SHP77 treated with DMSO at 0.1 percent for 48 hours (cell line): ENCODE measurements at places on chromosomes 1 and 21.

GRCh38 chr1:81800695-81801650 lies at the start of gene ADGRL2:
ADGRL2 (plus strand) TSS chr1:81800934; CDS start chr1:81836985, 36,051 bp downstream.
- DNase-seq, result peak; percentile 89

DNA sequence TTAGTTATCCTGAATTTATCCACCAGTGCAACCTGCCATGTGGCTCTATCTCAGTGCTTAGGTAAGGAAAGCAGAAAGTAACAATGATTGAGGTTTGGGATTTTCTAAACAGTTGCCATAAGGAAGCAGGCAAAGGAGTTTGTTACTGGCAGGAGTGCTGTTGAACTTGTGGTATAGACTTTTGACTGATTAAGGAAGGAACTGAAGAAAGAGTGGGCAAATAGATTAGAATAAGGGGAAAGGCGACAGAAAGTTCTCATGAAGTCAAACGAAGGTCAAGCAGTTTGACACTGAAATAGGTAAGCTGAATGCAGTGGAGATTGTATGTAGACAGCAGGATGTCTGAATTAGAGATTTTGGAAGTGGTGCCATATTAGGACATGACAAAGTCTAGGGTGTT lies 24.2 kb upstream of the CR2 start:
- DNase-seq, result no peak

DNA sequence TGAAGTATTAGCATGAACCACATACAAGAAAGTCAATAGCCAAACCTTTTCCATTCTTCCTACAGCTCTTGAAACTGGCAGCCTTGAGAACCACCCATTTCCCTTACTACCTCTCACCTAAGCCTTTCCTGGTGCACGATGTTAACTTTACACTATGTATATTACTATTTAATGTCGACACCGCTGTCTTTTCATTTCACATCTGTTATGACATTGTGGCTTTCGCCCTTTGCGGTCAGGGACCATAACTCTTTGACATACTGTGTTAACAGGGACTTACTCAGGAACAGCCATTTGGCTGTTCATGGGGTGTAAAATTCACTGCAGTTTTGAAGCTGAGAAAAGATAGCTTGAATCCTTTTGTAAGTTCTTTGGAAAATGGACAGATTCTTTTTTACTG lies 21.1 kb upstream of the GPR88 start:
- no peak for DNase-seq

GRCh38 chr1:113394043-113394862 lies 3.9 kb downstream of the MAGI3 start:
- DNase-seq, result no peak

DNA sequence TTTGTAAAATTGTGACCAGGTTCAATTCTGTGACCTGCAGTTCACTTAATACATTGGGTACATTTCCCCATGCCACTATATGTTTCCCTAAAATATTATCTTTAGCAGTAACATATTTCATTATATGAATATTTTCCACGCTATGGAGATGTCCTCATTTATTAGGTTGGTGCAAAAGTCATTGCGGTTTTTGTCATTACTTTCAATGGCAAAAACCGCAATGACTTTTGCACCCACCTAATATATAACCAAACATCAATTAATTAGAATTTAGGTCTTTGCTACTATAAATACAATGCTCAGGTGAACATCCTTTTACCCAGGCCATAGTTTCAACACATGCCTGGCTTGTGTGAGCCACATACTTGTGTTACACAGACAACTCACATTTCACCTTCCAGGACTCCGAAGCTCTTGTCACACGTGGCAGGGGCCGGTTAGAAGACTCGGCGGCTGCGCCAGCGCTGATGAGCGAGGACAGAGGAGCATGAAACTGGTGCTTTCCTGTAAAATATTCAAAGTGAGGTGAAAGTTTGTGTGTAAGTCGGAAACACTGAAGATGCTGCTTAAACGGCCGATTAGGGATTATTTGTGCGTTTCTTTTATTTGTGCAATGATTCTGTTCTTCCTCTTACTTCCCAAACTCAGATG lies 215.5 kb downstream of the KIF26B start:
- no peak for DNase-seq

DNA sequence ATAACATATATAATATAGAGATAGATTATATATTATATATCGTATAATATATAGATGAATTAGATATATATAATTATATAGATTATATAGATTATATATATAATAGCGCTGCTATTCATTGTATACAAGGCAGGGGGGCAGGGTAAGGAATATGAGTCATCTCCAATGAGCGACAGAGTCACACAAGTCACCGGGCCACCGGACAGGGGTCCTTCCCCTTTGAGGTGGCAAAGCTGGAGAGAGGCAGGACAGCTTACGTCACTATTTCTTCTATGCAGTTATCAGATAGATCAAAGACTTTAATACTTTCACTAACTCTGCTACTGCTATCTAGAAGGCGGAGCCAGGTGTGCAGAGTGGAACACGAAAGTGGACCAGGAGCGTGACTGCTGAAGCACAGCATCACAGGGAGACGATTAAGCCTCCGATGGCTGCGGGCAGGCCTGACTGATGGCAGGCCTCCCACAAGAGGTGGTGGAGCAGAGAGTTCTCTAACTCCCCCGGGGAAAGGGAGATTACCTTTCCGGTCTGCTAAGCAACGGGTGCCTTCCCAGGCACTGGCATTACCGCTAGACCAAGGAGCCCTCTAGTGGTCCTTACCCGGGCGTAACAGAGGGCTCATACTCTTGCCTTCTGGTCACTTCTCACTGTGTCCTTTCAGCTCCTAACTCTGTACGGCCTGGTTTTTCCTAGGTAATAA lies 2154.7 kb downstream of the MRPL39 start:
- no peak for DNase-seq

- no peak for DNase-seq
Observed at GRCh38 chr1:166511761-166512160, 327.5 kb upstream of the POGK start.

- DNase-seq, result no peak
Observed at GRCh38 chr1:184219414-184219813, 167.4 kb upstream of the C1orf21 start.

DNA sequence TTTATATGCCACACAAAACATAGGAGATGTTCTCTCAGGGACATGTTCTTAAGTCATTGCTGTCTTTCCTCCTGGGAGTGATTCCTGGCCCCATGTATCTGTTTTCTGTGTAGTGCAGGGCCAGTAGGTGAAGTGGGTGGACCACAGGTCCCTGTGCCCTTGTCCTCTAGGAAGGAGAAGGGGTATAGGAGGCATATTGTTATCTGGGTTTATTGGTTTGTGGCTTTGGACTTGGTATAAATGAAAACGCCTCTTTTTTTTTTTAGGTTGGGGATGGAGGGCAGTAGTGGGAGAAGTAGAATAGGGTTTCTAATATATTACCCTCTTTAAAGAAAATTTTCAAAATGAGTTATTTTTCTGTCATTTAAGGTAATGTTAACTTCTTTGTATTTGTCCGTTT lies 29.4 kb downstream of the DYRK1A start:
- DNase-seq, result no peak

- no peak for DNase-seq
Observed at GRCh38 chr1:3659093-3659492, 6.8 kb downstream of the TP73 start.

- no peak for DNase-seq
Observed at GRCh38 chr1:30914931-30915330, 6.4 kb upstream of the SDC3 start.

- DNase-seq, result no peak
Observed at GRCh38 chr1:216119600-216119999, 303.6 kb downstream of the USH2A start.

- DNase-seq, result no peak
Observed at GRCh38 chr21:26098772-26099397, 71.7 kb downstream of the APP start.

GRCh38 chr1:27885621-27886352 lies 13.4 kb downstream of the THEMIS2 start:
- DNase-seq, result no peak

GRCh38 chr1:171219346-171220080 lies 28.8 kb upstream of the FMO1 start:
- no peak for DNase-seq

- DNase-seq, result no peak
Observed at GRCh38 chr21:33205476-33205875, 24.3 kb upstream of the IFNAR2 start.

GRCh38 chr1:64167176-64167575 lies 36.2 kb upstream of the UBE2U start:
- no peak for DNase-seq

DNA sequence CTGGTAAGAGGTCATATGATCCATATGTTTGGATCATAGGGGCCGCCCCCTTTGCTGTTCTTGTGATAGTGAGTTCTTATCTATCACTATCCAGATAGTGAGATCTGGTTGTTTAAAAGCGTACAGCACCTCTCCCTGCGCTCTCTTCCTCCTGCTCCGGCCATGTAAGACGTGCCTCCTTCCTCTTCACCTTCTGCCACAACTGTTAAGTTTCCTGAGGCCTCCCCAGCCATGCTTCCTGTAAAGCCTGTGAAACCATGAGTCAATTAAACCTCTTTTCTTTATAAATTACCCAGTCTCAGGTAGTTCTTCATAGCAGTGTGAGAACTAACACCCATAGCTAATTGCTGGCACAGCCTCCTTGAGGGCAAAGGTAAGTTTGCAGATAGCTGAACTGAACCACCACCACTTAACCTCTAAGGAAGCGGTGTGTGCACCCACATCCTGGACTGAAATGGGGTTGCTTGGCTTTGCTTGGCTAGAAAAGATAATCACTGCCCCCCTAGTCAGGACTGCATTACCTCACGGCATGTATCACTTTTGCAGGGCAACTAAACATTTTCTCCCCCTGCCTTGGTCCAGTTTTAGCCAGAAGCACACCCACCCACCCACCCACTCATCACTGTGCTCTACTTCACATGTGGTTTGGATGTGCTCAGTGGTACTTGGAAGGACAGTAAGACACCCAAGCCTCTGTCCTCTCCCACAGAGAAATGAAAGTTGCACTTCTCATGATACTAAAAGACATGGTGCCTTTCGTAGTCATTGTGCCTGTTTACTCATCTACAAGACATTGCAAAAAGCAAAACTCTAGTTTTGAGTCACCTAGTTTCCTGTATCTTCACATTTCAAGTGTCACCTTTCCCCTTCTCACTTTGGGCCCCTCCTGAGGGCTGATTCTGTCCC lies 23.1 kb upstream of the PTAFR start:
- DNase-seq, result no peak

DNA sequence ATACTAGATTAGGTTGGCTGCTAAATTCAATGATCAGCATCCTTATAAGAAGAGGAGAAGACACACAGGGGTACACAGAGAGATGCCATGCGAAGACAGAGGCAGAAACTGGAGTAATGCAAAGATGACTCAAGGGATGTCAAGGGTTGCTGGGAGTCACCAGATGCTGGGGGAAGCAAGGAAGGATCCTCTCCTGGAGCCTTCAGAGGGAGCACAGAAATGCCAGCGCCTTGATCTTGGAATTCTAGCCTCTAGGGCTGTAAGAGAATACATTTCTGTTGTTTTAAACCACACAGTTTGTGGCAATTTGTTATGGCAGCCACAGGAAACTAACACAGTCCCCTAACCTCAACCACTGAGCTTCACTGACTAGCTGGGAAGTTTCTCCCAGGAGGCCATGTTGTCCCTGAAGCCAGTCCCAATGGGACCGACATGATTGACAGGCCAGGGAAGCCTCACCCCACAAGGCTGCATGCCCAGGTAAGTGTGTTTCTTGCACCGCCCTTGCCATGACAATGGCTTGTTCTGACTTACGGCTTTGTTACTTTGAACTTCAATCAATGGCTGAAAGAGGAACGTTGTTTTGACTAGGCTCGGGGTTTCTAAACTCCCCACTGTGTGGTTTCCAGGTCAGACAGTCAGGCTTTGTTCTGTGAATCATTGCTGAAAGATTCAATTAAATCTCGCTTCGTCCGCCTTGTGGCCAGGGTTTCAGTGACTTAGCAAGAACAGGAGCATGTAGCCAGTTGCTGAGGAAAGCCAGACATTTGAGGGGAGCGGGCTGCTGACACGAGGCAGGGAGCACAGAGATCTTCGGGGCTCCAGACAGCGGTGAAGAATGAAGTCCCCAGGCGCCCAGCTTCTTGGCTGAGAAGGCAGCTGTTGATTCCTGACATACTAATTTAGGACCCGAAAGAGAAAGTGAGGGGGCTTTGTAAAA lies 62.3 kb downstream of the RUNX1 start:
- DNase-seq, result no peak

DNA sequence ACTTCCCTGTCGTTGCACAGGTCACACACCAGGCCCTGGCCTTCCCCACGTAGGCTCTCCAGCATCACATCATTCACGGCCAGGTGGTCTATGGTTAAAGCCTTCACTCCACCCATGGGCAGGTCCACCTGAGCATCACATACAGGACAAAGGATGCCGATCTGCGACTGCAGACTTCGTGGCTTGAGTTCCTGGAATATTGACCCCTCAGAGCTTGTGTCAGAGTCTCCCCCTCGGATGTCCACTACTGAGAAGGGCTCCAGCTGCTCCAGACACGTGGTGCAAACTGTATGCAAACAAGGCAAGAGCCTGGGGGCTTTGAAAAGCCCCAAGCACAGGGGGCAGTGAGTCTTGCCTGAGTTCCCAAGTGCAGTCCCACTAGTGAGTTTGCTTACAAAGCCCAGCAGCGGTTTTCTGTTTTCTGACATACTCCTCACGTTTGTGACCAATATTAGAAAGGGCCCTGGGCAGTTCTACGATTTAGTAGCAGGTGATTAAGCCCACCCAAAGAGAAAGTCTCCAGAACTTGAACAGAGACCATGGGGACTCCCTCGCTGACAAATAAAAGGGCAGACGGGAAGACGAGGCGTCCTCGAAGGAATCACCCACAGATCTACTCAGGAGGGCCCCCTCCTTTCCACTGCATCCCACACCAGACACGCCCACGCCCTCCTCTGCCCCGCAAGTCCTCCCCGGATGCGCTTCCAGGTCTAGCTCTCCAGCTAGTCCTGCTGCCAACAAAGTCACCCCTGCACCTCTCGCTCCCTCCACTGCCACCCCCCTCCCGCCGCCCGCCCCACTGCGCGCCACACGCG lies 568 bp downstream of the TRIM45 start:
- DNase-seq, result no peak
